ENCODE measurements at places on chromosomes 2 and 18.

- DNase-seq = no peak
Measured at GRCh38 chr2:39689876-39690275, 24.2 kb downstream of the TMEM178A start.

DNA sequence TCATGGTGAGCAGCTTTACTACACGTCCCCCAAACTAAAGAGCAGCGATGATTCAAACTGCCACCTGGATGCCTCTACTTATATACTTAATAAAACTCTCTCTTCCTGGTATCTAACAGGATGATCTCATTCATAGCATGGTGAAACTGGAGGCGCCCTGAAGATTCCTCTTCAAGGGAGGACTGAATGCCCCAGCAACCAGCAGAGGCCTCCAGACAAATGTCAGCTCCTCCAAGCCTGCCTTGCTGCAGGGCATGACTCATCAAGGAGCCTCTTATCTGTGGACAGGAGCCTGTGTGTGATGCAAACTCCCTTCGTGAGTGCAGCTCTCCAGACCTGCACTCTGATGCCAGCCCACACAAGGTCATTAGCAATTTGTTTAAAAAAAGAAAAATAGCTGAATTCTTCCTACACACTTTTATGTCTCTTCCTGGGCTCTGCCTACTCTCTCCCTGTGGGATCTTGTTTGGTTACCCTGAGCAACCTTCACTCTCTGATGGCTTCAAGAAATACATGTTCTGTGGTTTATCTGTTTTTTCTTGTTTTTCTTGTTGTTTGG is 30.2 kb downstream of the LONRF2 start:
- peak; percentile 83 for DNase-seq

DNA sequence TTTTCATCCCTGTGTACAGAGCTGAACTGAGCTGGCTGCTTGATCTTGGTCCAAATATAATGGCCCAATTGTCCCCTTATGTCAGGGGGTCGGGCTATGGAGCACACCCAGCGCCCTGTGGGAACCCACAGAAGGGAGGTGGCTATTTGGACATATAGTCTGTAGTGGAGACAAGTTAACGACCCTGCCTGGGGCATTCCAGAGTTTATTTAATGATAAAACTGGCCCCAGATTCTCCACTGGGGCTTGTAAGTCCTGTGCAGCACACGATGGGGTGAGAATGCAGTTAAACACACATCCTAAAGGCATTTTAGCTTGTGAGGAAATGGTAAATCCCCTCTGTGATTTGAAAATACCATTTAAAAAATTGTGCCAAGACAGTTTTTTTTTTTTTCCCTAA is 72.9 kb downstream of the QPCT start:
- peak; percentile 86 for DNase-seq

DNA sequence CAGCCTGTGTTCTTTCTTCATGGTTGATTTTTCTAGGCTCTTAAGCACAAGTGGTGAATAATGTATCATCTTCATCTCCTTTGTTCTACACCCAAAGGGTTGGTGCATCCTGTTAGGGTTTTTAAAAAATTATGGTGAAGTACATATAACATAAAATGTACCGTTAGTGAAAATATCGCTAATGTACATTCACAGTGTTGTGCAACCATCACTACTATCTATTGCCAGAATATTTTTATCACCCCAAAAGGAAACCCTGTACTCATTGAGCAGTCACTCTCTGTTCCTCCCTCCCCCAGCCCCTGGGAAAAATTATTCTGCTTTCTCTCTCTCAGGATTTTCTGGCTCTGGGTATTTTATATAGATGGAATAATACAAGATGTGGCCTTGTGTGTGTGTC is 98.5 kb downstream of the PRKCE start:
- no peak for DNase-seq

- no peak for DNase-seq
Measured at GRCh38 chr2:57453945-57454344, 592.7 kb upstream of the VRK2 start.

GRCh38 chr2:162888652-162889051 is 50.1 kb upstream of the KCNH7 start:
- no peak for DNase-seq

- DNase-seq = no peak
Measured at GRCh38 chr18:48136827-48137373, 206.4 kb upstream of the SMAD2 start.

DNA sequence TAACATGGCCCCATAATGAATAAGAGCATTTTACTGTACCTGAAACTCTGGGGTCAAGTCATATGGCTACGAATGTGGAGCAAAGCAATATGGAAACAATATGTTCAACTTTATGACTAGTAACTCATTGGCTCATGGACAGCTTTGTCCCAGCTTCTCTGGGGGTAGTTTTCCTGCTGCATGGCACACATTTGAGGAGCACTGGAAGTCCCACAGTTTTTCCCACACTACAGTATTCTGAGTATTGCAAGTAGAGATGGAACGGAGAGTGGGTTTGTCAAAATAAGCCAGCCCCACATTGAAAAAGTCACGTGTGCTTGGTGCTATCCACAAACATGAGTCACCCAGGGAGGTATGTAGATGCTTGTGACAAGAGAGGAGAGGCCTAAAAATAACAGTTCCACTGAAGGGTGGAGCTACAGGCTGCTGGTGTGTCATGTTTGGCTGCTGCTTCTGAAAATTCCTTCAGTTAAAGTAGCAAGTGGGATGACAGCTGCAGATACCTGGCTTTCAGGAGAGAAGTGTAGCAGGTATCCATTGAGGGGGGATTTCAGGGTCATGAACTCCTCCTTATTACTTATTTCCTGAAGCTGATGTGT is 48.2 kb upstream of the CTAGE1 start:
- peak; percentile 95 for DNase-seq

DNA sequence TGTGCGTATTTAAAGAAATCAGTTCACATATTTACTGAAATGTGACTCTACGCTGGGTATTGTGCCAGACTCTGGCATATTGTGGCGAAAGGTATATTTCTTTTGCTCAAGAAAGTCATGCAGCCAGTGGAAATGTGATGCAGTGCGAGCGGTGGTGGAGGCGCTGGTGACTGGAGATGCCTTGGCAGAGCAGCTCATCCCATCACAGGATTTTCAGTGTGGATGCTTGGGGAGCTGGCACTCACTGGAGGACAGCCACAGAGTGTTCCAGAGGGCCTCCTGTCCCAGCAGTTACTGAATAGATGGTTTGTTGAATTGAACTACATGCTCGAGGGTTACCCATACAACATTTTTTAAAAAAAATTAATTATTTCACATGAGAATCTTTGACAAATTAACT is 117.6 kb downstream of the ZNF407 start:
- no peak for DNase-seq

DNA sequence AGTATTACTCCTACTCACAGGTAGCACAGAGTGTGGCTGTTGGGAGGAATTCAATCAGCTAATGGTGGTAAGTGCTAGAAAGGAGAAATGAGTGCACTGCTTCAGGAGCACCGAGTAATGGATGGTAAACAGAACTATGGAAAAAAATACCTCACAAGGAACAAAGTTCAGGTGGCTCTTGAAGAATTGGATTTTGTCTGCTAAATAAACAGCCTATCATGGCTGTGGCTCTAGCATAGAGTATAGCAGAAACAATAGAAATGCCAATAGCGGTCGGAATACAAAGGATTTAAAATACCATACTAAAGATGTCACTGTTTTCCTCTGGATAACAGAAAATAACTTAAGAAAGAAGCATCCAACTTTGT is 482.5 kb downstream of the NUP35 start:
- no peak for DNase-seq

- DNase-seq = no peak
Measured at GRCh38 chr18:37955201-37955600, 389.6 kb upstream of the CELF4 start.

DNA sequence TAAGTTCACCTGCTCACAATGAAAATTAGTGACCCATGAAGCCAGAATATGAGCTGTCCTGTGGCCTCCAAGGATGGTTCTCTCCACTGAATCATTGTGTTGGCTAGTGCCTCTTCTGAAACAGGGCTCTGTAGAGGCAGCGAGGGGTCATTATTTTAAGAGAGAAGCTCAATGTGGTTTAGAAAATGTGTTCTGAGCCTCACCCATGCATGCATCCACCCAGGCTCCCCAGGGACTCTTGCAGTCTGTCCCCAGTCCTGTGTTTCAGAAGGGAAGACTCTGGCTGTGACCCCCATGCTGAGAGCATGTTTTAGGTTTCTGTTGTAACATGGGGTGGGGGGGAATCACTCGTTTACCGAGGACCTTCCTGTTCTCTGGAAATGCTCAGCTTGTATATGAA is 135.2 kb downstream of the RNF144A start:
- DNase-seq = no peak

GRCh38 chr2:85390941-85391669 is 19.1 kb downstream of the CAPG start:
- peak; percentile 25 for DNase-seq

- peak; percentile 48 for DNase-seq
Measured at GRCh38 chr2:217520356-217521010, 482.3 kb downstream of the TNS1 start.

DNA sequence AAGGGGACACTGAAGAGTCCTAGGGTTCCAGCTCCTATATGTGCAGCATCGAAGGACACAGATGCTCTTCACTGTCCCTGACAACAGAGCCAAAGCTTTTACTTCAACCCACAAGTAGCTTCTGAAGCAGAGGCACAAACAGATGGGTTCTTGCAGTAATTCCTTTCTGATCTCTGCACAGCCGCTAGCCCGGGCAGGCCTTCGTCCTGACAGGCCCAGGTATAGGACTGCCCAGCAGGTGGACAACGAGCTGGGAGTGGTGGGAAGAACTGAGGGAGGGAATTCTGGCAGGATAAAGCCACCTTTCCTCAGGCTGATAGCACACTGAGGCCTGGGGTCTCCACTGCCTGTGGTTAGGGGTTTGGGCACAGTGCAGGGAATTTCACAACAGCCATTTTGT is 94.8 kb downstream of the RHOB start:
- DNase-seq = no peak

DNA sequence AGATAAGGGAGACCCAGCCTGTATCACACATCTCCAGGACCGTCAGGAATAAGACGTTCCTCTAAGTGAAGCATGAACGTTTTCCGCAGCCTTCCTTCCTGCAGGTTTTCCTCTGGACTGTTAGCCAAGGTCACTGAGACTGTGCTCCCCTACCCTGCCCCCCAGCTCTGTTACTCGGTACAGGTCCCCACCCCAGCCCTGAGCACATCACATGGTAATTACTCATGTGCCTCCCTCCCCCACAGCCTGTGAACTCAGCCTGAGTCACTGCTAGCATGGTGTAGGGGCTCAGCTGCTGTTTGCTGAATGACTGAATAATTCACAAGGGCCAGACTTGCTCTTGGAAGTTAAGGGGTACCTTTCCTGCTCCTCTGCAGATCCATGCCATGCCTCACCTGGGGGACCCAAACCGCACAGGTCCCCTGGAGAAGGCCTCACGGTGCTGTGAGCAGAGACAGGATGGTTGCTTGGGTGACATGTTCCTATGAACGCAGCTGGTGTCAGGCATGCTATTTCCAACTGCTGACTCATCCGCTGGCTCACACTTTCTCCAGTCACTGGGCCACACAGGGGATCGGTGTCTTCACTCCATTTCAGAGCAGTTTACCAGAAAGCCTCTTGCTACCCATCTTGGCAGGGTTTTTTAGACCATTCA is 88.2 kb downstream of the PLB1 start:
- peak; percentile 93 for DNase-seq

DNA sequence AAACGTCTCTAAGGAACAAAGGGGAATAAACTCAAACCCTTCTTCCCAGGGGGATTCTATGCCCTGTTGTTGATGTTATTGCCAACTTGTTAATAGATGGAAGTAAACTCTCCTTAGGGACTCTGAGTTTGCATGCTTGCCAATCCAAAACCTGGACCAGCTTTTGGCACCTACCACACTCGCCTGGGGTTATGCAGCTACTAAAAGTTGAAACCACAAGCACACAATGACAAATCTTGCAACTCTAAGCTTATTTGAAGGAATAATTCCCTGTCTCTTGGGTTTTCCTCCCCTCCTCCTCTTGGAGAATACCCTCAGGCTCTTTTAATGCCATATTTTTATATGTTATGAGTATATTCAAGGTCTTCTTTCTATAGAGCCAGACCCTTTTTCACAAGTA is 484.1 kb downstream of the FBXO15 start:
- DNase-seq = no peak

DNA sequence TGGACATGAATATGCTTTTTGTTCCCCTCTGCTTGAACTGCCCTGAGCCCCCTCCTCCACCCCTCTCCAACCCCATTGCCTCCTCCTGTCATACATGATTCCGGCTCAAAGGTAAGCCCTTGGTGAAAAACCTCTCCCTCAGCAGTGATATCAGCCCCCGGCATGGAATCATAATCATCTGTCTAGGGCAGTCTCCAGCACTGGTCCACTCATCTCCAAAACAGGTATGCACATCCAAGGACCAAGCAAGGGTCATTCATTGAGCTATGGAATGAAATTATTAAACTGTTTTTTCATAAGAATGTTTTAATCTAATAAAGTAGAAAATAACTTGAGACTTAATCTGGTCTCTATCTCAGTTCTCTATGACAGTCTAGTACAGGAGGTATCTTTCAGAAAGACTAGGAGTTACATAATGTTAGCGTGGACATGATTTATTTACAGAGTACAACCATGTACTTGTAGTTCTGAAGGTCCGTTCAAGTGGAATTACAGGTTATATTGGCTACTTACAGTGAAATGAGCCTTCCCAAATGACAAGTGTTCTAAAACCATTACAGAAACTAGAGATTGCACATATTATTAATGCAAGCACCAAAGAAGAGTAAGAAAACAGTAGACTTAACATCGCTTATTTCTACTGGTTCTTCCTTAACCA is 75.2 kb downstream of the ACVR1 start:
- DNase-seq = no peak

DNA sequence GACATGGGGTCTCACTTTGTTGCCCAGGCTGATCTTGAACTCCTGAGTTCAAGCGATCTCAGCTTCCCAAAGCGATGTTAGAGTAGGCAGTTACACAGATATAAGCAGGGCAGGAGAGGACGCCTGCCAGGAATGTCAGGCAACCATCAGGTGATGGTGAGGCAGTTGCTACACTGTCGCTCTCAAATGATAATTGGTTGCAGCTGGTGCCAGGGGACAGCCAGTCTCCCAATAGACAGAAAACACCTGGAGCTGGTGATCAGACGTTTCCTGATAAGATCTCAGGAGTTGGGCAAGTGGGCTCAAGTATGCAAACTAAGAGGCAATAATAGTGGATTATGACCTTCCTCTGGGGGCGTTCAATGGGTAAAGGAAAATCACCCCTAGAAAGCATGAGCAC is 163.1 kb upstream of the RGPD4 start:
- DNase-seq = no peak

DNA sequence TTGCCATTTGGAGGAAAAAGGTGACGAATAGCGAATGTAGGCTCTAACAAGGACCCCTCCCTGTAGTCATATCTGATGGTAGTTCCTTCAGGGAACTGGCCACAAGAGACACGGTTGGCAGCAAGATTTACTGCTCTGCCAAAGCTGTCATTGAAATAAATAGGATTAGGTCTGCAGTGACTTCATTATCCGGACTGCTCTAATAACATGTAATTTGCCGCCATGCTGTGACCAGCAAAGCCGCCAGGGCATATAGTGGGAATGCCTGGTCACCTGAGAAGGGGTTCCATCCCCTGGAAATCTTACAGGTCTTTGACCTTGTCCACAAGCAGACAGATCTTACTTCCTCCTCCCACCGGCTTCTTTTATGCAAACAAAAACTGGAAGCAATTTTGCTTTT is 59.4 kb upstream of the LAPTM4A start:
- no peak for DNase-seq
